ENCODE measurements at places on chromosomes 2 and 18.

DNA sequence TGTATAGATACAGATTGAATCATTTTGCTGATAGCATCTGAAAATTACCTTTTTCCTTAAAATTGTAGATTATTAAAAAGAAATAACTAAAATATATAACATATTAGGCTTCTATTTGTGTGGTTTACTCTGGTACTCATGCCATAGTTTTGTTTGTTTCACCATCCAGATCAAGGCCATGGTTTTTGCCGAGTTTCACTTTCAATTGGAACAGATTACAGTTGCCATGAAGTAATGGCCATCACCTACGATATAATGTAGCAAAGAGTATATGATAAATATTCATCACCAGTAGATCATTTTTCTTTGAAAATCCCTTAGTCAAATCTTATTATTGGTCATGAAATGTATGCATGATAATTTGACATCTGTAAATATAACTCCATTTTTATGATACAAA, 11.9 kb upstream of the DNAH7 start:
- DNase-seq: no peak

GRCh38 chr2:219045937-219046550, 4.7 kb upstream of the CFAP65 start:
- DNase-seq: peak; percentile 46

- no peak for DNase-seq
Measured at GRCh38 chr18:75323821-75324585, 103.5 kb downstream of the SMIM21 start.

- DNase-seq: no peak
Measured at GRCh38 chr18:5546660-5547059, 2.9 kb upstream of the EPB41L3 start.

- DNase-seq: peak; percentile 61
Measured at GRCh38 chr2:212863185-212863588, 288.2 kb downstream of the IKZF2 start.

DNA sequence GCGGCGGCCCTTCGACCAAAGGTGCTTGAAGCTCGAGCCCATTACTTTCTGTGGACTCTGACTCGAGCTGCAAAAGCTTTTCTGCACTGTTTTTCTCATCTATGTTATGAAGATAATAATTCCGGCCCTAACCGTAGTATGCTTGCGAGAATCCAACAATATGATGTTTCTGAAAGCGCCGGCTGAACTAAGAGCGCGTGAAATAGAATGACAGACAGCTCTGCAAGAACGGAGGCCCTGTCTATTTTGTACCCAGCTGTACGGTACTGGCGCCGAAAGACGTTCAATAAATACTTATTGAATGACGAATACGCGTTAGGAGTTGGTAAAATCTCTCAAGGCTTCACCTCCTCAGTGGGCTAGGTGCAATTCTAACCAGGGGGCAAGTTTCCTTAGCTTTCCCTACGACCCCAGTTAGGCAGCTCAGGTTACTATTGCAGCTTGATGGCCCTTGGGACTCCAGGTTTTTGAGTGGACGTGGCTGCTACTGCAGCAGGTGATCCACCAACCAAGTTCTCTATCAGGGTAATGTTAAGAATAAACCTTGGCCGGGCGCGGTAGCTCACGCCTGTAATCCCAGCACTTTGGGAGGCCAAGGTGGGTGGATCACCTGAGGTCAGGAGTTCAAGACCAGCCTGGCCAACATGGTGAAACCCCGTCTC, 570 bp downstream of the SCRN3 start:
- no peak for DNase-seq

GRCh38 chr18:36200354-36200771, 13.1 kb downstream of the MOCOS start:
- DNase-seq: no peak

DNA sequence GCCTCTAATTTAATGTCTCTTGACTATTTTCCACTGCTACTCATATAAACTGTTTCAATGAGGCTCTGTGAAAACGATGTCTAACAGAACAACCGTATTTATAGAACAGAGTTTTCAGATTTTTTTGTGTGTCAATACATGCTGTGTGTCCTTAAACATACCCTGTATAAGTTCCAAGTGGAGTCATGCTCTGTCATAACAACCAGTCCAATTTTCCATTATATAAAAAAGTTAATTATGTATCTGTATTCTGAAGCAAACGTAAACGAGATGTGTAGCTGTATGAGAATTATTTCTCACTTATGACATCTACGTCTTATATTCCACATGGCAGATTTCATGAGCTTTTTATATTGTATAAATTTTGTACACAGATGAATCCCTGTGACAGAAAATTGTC, 13.9 kb upstream of the GULP1 start:
- no peak for DNase-seq

- no peak for DNase-seq
Measured at GRCh38 chr2:19714926-19715325, 186.9 kb downstream of the TTC32 start.

GRCh38 chr18:3251963-3252277, 4.3 kb downstream of the MYL12A start:
- no peak for DNase-seq

- no peak for DNase-seq
Measured at GRCh38 chr2:213751446-213751845, 467.2 kb downstream of the SPAG16 start.

GRCh38 chr2:63484481-63484880, 103.8 kb downstream of the WDPCP start:
- DNase-seq: no peak

- DNase-seq: no peak
Measured at GRCh38 chr2:20738772-20739171, 71.8 kb downstream of the GDF7 start.

- DNase-seq: no peak
Measured at GRCh38 chr2:218448934-218449333, 30.0 kb downstream of the VIL1 start.

GRCh38 chr2:126946318-126947102, 47.8 kb downstream of the TEX51 start:
- DNase-seq: no peak

- no peak for DNase-seq
Measured at GRCh38 chr2:172962824-172963223, 112.8 kb upstream of the MAP3K20 start.

DNA sequence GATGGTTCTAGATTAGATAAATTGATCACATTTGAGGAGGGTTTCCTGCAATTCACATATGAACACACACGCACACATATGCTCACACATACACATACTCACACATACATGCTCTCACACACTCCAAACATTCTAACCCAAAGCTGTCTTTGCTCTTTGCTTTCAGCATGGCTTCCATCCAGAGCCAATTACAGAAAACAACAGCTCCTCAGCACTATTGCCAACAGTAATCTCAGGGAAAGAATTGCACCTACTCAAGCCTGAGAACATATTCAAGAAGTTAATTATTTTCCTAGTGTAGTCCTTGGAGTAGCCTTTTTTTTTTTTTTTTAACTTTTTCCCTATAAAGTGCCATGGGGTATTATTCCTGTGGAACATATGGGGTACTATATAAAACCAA, 246.9 kb upstream of the PARD3B start:
- DNase-seq: no peak

DNA sequence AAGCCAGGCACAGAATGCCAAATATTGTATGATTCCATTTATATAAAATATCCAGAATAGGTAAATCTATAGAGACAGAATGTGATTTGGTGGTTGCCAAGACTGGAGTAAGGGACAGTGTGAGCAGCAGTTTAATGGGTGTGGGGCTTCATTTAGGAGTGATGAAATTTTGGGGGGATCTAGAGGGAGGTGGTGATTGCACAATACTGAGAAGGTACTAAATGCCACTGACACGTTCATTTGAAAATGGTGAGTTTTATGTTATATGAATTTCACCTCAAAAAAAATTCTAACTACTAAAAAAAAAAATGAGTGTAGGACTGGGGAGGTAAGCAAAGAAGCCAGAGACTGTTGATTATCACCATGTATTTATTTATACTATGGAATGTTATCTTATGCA, 974.5 kb upstream of the ZEB2 start:
- DNase-seq: no peak

DNA sequence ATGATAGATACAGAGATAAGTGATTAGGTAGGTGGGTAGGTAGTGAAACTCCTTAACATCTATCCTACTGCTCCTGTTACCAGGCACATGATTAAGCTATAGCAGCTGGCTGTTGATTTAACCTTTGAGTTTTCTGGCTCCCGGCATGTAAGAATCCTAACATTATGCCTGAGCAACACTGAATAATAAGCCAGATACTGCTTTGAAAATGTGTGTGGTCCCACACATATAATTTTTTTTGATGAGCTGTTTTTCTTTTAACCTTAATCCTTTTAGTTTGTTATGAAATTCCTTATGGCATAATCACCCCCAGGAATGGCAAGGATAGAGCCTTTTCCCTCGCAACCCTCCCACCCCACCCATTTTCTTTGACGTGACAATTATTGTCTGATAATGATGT, 104.2 kb upstream of the NEUROD1 start:
- DNase-seq: no peak

- DNase-seq: peak; percentile 0
Measured at GRCh38 chr18:27298214-27298804, 113.2 kb upstream of the CHST9 start.

- no peak for DNase-seq
Measured at GRCh38 chr2:158586491-158586890, 129.7 kb downstream of the PKP4 start.

DNA sequence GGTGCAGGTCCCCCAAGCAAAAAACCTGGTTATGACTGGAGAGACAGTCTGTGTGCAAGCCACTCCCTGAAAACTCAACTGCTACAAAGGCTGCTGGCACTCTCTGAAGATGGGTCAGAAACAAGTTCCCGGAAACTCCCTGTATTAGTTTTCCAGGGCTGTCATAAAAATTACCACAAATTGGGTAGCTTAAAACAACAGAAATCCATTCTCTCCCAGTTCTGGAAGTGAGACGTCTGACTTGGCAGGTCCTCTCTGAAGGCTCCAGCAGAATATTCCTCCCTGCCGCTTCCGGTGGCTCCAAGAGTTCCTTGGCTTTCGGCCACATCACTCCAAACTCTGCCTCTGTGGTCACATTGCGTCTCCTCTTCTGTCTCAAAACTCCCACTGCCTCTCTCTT, 30.1 kb upstream of the SERPINE2 start:
- DNase-seq: no peak

DNA sequence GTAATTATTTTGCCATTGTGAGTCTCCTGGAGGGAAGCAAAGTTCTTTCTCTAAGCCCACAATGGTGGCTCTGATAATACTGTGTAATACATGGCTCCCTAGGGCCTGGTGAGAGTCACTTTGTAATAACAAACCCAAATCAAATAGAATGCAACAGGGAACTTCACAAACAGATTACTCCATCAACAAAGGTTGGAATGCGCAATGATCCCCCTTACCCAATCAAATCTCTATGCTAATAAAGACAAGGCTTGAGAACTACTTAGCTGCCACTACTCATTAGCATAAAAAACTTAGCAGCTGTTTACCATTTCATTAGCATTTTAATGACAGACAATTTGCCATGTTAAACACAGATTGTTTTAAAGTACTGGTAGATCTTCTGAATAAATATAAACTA, 285.6 kb upstream of the SESTD1 start:
- peak; percentile 89 for DNase-seq

DNA sequence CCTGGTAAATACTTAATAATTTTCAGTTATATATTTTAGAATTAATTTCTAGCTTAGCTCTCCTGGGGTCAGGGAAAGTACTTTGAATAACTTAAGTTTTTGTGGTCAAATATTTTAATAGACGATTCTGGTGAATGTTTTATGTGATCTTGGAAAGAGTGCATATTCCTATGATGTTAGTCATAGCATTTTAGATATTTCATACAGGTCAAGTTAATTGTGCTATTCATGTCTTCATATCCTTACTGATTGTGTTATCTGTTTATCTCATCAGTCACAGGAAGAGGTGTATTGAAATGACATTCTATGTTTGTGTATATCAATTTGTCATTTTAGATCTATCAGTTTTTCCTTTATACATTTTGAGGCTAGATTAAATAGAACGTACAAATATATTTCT, 576.2 kb downstream of the CPS1 start:
- no peak for DNase-seq

- DNase-seq: no peak
Measured at GRCh38 chr2:10395893-10396292, 52.2 kb downstream of the ODC1 start.

DNA sequence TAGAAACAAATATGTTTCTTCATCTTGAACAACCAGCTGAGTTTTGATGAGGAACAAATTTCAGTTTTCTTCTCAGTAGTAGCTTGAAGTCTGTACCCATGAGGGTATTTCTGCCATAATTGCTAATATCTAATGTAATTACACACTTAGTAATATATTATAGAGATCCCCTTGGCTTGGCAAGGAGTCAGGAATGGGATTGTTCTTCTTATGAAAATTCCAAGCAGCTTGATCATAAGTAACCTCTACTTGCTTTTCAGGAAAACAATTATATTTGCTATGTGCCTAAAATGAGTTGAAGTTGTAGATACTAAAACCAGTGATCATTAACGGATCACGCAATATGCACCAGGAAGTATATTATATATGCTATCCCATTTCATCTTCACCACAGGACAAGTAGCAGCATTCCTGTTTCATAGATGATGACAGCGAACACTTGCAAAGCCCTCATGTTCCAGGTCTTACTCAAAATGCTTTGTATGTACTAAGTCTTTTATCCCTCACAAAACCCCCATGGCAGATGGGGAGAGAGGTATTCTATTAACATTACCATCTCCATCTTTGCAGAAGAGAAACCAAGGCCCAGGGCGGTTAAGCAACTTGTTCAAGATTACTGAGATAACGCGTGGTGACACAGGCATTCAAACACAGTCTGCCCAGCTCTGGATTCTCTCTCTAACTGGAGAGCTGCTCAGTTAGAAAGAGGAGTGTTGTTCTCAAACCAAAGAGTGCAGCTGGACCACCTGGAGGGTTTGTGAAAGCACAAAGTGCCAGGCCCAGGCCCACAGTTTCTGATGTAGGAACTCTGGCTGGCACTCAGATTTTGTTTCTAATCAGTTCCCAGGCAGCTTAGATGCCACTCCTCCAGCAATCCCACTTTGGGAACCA, 21.8 kb upstream of the RGPD4 start:
- DNase-seq: no peak

DNA sequence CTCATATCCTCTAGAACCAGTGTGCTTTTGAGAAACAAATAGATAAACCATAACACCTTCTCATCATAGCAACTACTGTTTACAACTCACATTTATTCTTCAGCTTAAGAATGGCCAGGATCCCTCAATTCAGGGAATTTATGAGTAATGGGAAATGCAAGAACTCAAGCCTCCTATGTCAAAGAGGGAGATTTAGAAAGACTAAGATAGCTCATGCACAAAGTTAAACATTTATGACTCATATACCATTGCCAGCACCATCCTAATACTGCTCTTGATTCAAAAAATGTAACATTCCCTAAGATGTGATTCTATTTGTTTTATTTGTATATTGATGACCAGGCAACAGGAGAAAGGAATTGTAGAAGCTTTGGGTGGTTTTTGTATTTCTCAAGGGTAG, 172.8 kb downstream of the CYP26B1 start:
- DNase-seq: no peak

- no peak for DNase-seq
Measured at GRCh38 chr2:167471734-167472133, 583.5 kb downstream of the XIRP2 start.

All from NT2/D1 (cell line).